PC-3 (cell line): ENCODE measurements at places on chromosomes 11 and 22. TPM values are rescaled to one million over a fixed set of nuclear protein-coding genes. Genes with fewer than 3 reads are reported as not detected.

DNA sequence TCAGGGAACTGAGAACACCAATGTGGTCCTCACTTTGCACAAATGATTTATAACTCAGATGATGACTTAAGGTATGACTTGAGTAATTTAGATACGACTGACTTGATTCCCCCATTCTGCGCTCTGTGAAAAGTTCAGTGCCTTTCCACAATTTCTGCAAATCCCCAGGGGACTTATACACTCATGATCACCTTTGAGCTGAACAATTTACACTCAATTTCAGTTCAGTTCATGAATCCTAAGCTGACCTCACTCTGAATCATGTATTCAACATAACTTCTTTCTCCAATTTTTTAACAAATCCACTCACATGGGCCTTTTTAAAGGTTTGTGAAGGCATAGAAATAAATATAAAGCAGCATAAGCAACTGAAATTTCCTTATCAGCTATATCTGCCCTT is 274.2 kb downstream of the FAM76B start:
- 0 out of 2 replicates have a peak, but pooled peaks cover 20% of the 10 kb centered on the region for H3K27me3 ChIP-seq
- no peaks in the 10 kb centered on the region for H3K4me1 ChIP-seq
- DNase-seq: no peak

DNA sequence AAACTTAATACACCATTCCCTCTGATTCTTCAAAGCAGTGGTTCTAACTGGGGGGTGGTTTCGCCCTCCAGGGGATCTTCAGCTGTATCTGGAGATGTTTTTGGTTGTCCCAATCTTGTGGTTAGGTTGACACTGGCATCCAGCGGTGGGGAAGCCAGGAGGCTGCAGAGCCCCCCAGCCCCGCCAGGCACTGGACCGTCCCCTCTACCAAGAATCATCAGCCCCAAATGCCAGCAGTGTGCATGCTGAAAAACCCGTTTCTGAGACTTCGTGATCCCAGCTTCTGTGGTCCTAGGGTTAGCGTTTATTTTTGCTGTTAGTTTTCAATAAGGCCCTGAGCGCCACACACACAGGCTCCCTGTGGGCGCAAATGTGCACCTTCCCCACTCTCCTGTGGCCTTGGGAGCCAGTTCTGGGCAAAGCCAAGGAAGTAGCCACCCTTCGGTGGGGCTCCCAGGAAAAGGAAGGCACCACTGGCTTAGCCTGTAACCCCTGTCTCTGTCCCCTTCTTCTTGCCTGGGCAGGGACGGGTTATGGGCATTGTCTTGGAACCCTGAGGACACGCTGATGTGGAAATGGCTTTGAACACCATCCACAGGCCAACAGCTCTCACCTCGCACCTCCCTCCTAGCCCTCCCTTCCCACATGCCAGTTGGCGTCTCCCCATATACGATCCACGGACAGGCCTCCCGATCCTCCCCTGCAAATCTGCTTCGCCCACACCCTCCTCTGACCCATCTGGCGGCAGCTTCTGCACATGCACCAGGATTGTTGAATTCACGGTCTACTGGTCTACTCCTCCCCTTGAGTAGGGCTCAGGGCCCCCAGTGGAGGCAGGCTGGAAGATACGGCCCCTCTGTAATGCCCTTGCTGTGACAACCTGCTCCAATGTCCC is 71.4 kb upstream of the CCND1 start:
- no peaks in the 10 kb centered on the region for H3K36me3 ChIP-seq
- H3K27ac ChIP-seq: no peak overlapping the region
- no peak overlapping the region for H3K4me3 ChIP-seq
- DNase-seq: no peak

GRCh38 chr22:45572444-45572843 is 69.8 kb downstream of the FBLN1 start:
- peak; percentile 92 for DNase-seq
- H3K4me1 ChIP-seq: peaks cover 9% of the 10 kb centered on the region
- no peaks in the 10 kb centered on the region for H3K36me3 ChIP-seq
- no peak overlapping the region for H3K4me3 ChIP-seq
- H3K27ac ChIP-seq: peak overlapping the region; percentile 59

GRCh38 chr11:66015454-66015881 is 3.7 kb downstream of the CST6 start:
- no peak overlapping the region for H3K4me3 ChIP-seq
- peaks cover 43% of the 10 kb centered on the region for H3K4me1 ChIP-seq
- H3K27me3 ChIP-seq: no peaks in the 10 kb centered on the region

DNA sequence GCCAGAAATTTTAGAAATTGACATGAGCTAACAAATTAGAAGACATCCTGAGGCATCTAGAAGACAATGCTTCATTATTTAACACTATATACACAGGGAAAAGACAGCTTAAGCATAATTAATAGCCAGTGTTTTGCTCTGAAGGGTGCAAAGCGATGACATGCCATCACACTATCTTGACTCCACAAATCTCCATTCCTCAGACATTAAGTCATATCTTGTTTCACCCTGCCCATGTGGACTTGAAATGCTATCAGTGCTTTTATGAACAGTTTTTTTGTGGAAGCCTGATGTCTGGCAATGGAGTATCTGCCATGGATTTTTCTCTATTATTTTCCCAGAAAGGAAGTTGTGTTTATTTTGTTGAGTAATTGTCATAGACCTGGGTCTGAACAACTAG is 2.3 kb downstream of the CARD18 start:
- DNase-seq: no peak
- no peak overlapping the region for H3K27ac ChIP-seq

DNA sequence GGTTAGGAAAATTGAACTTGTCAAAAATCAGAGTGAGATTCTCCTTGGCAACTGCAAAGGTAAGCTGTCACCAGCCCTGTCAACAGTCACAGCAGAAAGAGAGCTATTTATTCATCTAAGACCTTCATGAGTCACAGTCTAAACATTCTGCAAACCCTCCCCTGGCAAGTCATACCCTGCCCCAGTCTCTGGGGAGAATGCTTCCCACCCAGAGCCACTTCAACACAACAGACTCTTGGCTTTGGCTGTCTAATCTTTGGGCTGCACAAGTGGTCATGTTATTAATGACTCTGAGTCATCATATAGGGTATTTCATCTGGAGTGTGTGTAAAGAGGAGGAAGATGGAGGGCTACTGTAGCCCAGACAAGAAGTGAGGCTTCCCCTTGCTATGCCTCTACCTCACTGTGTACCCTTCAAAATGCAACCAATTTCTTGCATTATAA is 153.4 kb downstream of the CCDC34 start:
- no peaks in the 10 kb centered on the region for H3K27me3 ChIP-seq
- no peaks in the 10 kb centered on the region for H3K36me3 ChIP-seq
- H3K4me3 ChIP-seq: no peak overlapping the region
- DNase-seq: peak; percentile 96
- peak overlapping the region; percentile 65 for H3K27ac ChIP-seq

DNA sequence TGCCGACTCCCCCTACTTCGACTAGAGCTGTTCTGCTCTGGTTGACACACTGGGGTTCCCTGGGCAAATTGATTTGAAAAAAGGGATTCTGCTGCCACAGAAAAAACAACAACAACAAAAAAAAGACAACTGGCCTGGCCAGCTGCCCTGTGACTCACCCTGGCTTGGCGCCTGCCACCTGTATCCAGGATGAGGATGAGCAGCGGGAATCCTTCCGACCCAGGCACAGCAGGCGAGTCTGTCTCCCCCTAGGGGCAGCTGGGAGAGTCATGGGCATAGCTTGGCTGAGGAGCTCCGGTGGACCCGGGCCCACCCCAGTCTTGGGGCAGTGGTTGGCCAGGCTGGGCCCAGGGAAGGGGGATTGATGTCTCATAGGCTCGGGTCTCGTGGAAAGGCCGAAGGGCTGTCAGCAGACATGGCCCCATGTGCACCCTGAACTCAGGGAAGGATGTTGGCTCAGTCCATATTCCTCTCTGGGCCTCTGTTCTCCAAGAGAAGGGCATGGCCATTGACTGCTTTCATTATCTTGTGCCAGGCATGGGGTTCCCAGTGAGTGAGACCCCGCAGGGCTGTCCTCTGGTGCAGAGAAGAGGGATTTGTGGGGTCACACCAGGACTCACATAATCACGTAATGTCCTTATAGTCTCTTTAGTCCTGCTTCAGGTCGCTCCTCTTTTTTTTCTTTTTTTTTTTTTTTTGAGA is 10.4 kb upstream of the SUN2 start:
- H3K27me3 ChIP-seq: no peaks in the 10 kb centered on the region
- H3K4me1 ChIP-seq: peaks cover 11% of the 10 kb centered on the region
- no peak overlapping the region for H3K4me3 ChIP-seq
- DNase-seq: peak; percentile 82

GRCh38 chr11:103888541-103888951 is 147.9 kb upstream of the DDI1 start:
- H3K27me3 ChIP-seq: peaks cover 20% of the 10 kb centered on the region; the same call in 1 of the 2 replicates
- no peaks in the 10 kb centered on the region for H3K4me1 ChIP-seq
- H3K36me3 ChIP-seq: no peaks in the 10 kb centered on the region
- H3K27ac ChIP-seq: no peak overlapping the region
- H3K4me3 ChIP-seq: no peak overlapping the region

Gene SUSD2
- 1.3 and 1.6 TPM in 2 replicates for total RNA-seq
